Left kidney (tissue), 8 donors: ENCODE measurements at places on chromosomes 3 and 15. TPM values are rescaled to one million over a fixed set of nuclear protein-coding genes. Genes with fewer than 3 reads are reported as not detected.

The SLC24A5 gene
- 2.0 TPM for polyA plus RNA-seq

The ASB14 gene
- polyA plus RNA-seq: 1.4 TPM

The SCN11A gene
- polyA plus RNA-seq: 1.8 TPM

The EPHB3 gene
- 27.6 TPM for polyA plus RNA-seq

The CYP1A2 gene
- 0.18 TPM for polyA plus RNA-seq

GRCh38 chr15:68888419-68888818, 41.9 kb upstream of the SPESP1 start:
- no peak for DNase-seq

GRCh38 chr3:50435371-50436113, 67.9 kb downstream of the CACNA2D2 start:
- no peak for DNase-seq

DNA sequence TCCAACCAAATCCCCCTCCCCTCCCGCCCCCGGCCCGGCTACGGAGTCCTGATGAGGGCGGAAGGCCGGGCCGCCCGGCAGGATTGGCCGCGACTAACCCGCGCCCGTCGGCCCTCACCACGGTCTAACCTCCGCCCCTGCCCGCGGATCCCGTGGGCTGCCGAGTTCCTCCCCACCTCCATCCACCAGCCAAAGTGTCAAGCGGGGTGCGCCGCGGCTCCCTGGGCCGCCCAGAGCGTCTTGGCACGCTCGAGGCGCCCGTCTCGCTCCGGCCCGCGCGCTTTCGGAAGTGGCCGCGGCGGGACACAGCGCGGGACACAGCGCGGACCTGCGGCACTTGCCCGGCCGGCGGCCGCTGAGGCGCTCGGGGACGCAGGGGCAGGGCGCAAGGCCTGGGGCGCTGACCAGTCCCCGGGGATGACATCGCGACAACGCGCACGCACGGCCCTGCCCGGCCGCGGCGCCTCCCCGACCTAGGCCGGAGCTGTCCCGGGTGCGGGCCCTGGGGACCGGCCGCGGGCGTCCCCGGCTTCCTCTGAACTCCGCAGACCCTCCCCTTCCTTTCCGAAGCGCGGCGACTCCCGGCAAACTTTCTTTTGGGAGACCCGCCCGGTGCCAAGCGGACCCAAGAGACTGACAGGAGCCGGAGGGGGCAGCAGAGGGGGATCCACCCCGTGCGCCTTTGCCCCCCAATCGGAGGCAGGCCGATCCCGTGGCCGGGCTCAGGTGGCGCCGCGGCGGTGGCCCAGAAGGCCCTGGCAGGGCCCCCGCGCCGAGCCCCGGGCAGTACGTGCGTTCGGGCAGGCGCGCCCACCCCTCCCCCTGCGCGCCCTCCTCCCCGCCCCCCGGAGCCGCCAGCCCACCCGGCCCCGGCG, 112.8 kb upstream of the ICE2 start:
- peak; percentile 32 for DNase-seq

DNA sequence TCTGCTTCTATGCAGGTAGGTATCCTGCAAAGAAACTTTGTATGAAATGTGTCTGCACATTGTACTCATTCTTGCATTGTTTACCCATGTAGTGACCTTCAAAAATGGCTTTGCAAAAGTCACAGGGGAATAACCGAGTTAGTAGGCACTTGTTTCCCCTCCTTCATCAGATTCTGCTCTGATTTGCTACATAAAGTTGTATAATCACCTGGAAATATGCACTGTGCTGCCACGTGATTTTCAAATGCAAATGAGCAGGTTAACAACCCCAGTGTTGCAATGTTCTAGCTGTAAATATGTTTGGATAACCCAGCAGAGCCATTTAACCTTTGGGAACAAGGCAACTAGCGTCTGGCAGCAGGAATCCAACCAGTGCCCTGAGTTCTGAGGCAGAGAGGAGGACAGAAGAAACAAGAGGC, at the start of gene KNG1:
Gene KNG1, plus strand, starts transcription at position 321 of the 419 bp plus-strand sequence. CDS start 184 bp downstream, outside the sequence.
- DNase-seq: no peak

- no peak for DNase-seq
These were observed 123.0 kb downstream of the PTPRG start for GRCh38 chr3:61684386-61684785.

DNA sequence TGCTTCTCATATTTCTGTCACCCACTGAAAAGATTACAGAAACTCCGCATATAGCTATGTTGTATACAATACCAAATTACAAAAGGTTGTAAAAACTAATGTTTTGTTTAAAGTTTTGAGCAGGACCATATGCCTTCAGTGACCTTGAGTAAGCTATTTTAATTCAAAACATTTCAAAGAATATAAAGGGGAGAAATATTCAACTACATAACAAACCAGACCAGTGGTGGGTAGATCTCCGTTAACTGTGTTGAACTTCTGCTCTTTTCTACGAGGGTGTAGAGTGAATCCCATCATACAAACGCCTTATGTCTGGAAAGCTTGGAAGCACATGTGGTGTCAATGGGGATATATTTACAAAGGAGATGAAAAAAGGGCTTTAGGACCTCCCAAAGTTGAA, 68.4 kb upstream of the NR2F2 start:
- no peak for DNase-seq

DNA sequence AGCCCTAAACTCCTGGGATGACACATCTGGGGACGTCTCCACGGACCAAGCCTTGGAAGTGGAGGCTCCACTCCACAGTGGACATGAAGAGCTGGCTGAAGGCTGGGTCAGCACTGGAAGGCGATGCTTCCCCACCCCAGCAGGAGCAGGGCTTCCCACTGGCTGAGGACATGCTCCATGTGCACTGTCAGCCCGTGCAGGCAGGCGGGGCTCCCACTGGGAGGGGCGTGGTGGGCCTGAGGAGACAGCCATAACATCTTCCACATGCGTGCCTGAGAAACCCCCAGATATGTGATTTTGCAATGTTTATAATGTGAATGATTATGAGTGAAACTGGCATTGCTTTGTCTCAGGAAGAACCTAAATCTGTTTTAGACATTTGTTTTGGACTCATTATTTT, 231.3 kb downstream of the KLF13 start:
- no peak for DNase-seq

DNA sequence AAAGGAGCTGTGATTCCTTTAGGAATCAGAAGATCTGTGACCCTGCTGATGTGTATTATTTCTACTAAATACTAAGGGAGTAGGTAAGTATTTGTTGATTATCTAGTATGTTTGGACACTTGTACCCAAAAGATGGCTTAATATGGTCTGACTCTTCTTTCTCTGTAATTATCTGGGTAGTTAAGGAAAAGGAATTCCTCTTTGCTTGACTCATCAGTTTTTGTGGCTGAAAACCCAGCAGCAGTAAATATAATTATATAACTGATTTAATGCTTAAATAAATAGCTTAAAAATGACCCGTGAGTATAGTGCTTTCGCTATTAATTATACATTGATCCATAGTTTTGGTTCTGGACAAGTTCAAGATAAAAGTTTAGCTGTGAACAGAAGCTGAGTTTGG, 155.8 kb downstream of the LRTM1 start:
- DNase-seq: no peak

DNA sequence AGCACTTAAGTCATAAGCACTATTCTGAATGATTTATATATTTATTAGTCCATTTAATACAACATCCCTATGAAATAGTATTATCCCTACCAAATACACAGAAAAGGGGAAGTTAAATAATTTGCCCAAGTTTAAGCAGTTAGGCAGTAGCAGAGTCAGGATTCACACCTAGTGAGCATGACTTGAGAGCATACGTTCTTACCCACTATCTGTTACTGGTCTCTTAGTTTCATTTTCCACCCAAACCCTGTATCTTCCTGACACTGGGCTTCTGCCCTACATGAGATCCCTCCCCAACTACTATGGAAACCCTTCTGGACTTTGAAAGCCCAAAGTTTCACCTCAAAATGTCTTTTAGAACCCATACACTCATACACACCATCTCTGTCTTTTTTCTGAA, 4.4 kb upstream of the ATOSA start:
- no peak for DNase-seq

- DNase-seq: peak; percentile 35
These were observed 45.1 kb upstream of the AMOTL2 start for GRCh38 chr3:134419214-134419959.

- DNase-seq: no peak
These were observed 38.4 kb downstream of the SLMAP start for GRCh38 chr3:57794501-57794900.
